ENCODE measurements at places on chromosomes 3 and 15. TPM values are rescaled to one million over a fixed set of nuclear protein-coding genes. Genes with fewer than 3 reads are reported as not detected.

PLA2G4F gene
- not detected for total RNA-seq

CPNE9 gene
- total RNA-seq = not detected

- no peak for DNase-seq
Observed at GRCh38 chr15:97867870-97868269, 92.6 kb upstream of the ARRDC4 start.

DNA sequence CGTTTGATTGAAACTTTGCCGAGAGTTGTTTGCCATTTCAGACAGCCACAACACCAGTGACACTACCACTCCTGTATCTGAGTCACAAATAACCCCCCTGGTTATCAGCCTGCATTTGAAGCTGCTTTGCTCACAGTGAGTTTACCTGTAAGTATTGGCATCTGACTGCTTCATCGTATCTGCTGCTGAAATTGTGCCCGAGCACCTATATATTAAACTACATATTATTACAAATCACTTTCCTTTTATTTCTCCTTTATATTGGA is 39.2 kb upstream of the SPSB4 start:
- DNase-seq = no peak
